ENCODE measurements at places on chromosomes 6 and 20.

DNA sequence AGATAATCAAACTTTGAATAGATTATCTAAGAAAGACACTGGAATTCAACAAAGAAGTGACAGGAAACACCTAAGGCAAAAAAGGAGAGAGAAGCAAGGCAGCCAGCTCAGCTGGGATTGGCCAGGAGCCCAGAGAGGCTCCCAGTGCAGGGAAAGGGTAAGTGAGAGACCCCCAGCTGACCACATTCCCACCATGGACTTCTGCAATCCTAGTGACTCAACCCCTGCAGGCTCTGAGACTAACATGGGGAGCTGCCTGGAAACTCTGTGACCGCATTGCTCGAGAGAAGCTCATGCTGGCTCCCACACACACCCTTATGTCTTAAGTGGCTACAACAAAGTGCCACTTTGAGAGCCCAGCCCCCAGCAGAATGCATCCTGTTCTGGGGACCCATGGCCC lies 215.1 kb downstream of the PACRG start:
- no peak for DNase-seq

GRCh38 chr6:21987501-21987957 lies 309.3 kb downstream of the PRL start:
- DNase-seq = peak; percentile 1

GRCh38 chr20:52923123-52923937 lies 48.8 kb upstream of the TSHZ2 start:
- no peak for DNase-seq

GRCh38 chr6:70413992-70414494 lies 735 bp downstream of the FAM135A start:
- DNase-seq = no peak

DNA sequence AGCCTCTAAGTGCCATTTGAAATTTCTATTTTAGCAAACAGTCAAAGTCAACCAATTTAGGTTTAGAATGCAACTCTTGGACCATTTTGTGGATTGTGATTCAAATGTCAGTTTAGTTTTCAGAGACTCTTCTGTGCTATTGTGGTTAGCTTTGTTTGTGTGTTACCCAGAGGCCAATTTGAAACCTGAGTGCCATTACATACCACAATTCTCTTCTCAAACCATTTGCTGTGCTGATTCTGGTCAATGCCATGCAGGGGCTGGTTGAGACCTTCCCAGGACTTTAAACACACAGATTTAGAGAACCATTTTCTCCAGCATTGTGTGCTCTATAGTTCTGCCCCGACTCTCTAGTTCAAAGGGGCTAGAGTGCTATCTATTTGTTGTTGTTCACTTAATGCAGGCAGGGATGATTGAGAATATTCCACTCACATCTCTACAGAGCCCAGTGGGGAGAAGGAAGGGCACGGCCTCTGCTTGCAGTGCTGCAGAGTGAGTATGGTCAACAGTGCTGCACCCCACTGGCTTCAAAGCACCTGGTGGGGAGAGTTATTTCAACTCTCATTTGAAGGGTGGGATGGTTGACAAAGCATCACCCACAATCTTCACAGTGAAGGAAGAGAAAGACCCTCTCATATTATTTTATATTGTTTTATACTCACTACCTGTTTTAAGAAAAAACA lies 738.2 kb downstream of the COL12A1 start:
- no peak for DNase-seq

- no peak for DNase-seq
These were observed 335.6 kb upstream of the BTBD3 start for GRCh38 chr20:11582060-11582459.

- no peak for DNase-seq
These were observed 8.4 kb upstream of the EPB41L1 start for GRCh38 chr20:36145877-36146707.

- no peak for DNase-seq
These were observed 9.1 kb upstream of the SLC22A16 start for GRCh38 chr6:110485491-110485890.

- DNase-seq = no peak
These were observed 83.2 kb upstream of the TBX18 start for GRCh38 chr6:84847390-84848160.

- no peak for DNase-seq
These were observed 49.8 kb downstream of the HNF4A start for GRCh38 chr20:44405257-44405656.

DNA sequence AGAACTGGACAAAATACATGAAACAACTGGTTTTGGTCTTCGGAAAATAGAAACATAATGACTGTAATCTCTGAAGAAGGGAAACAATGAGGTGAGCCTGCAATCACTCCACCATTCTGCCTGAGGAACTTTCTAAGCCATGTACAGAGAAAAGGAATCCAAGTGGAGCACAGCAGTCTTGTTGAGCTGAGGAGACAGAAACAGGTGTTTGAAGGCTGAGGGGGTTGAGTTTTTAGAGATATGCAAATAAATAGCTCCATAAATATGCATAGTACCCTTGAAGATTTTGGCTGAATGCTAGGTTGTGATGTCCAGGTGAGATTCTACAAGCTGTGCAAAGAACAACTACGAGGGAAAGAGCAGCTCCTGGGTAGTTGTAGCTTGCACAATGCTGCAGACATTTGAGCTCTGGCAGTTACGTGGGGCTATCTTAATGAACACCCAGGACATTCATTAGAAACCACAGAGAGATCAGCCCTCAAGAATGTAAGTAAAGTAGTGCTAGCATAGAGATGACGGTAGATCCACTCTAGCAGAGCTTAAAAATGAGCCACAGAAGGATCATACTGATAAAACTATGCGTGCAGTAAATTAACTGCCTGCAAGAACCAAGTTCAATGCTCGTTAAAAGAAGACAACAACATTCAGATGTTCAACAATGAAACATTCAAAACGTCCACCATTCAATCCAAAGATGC lies 24.3 kb downstream of the TUBB2B start:
- no peak for DNase-seq

GRCh38 chr6:163897669-163898068 lies 483.2 kb downstream of the QKI start:
- no peak for DNase-seq

DNA sequence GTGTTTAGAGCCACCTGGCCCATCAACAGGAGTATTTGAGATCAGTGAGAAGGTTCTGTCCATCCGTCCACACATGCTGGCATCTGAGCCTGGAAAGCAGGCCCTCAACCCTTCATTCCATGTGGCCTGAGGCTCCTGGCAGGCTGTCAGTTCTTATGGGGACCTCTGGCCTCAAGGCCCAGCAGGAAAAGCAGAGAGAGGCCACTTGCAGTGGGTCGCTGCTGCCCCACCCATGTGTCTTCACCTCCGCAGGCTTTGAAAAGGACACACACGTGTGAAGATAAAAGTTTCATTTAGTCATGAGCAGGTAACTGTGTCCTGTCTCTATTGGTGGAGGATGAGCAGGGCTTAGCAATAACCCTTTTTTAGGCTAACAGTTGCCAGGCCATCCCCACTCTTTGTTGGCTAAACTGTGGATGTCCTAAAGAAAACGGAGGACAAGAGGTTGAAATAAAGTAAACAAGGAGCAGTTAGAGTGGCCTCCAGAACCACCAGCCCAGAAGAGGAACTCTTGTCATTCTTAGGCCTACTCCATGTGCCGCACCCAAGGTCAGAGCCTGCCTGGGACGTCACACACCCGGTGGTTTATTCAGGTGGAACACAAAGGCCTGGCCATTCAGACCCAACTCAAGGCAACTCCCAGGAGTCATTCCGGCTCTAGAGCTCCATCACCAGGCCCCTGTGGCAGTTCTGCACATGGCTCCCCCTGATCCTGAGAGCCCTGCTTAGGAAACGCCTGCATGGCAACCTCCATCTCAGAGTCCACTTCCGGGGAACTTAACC lies 143.4 kb upstream of the CST7 start:
- no peak for DNase-seq

DNA sequence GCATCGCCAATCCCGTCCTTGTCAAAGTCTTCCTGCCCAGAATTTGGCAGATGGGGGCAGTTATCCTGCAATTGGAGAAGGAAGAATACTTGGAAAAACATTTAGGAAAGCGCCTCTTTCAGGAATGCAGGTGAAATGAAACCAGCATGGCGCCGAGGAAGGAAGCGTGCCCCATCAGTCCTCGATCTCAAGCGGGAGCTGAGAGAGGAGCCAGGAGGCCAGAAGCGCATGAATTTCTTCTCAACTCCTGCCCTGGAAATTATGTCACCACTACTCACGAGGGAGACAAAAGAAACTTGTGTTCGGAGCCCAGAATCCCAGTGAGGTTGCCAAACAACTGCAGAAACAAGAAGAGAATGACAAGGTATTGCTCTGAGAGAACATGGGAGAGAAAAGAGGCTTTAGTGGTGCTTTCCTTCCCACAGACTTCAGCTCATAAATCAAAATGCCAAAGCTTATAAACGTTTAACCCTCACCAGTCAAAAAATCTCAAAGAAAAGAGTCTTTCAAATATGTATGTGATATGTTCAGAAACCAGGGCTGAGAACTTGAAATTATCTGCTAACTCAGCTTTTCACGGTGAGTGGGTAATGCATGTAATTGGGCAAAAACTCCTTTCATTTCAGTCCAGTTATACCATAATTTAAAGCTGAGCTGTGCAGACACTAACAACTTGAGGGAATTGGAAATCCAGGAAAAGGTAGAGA lies 23.9 kb downstream of the THBS2 start:
- no peak for DNase-seq

GRCh38 chr20:11188843-11189603 lies 515.2 kb upstream of the JAG1 start:
- DNase-seq = no peak

- no peak for DNase-seq
These were observed 61.6 kb downstream of the PREX1 start for GRCh38 chr20:48766205-48766604.

DNA sequence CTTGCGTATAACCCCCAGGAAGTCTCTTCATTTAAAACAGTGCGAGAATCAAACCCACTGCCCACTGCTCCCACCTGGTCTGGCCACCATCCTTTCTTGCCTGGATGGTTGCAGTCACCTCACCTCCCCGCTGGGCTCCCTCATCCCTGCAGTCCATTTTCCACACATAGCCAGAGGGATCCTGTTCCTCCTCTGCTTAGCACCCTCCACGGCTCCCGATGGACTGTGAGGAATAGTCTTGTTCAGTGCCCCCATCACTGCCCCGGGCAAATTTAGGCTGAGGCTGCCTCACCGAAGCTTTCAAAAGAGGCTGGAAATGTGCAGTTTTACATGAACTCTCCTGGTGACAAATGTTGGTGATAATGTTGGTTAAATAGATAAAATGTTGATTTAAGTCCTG lies 17.7 kb downstream of the KCNG1 start:
- DNase-seq = no peak

DNA sequence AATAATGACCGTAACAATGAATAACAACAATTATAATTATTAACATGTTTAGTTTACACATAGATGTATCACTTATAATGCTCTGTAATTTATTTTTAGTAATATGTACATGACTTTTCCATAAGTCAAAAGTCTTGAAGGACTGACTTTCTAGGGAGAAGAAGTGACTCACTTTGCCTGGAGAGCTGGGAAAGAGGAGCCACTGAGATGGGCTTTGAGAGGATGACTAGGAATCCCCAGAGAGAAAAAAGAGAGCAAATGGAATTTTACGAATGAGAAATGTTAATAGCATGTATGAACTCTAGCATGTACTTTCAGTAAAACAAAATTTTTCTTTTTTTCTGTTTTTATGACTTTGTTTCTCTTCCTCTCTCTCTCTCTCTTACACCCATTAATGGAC lies 67.8 kb upstream of the RALY start:
- DNase-seq = no peak

- DNase-seq = no peak
These were observed 87.5 kb downstream of the SYNJ2 start for GRCh38 chr6:158068893-158069799.

DNA sequence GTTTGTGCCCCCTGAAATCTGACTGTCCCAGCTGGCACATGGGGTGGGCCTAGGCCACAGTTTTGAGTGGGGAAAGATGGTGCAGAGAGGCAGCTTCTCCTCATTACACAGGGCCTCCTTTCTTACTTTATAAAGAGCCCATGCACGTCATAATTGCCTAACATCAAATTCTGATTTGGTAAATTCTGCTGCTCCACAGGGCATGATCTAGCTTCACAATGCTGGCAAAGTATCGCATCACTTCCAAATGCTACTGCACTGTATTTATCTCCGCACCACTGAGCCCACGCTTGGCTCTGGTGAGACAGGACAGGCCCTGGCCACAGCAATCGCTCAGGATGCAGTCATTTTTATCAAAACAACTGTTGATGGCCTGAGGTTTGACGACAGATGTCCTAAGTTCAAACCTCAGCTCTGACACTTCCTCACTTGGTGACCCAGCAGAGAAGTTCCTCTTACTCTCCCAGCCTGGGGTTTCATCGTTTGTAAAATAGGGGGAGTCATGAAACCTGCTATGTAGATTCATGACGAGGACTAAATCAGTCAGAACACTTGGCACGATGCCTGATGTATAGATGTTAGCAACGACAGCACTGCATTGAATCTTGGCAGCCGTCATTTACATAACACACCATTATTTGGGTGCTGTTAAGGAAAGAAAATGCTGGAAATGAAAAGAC lies 187.9 kb downstream of the TTLL2 start:
- no peak for DNase-seq

- DNase-seq = no peak
These were observed 118.9 kb downstream of the BACH2 start for GRCh38 chr6:90177544-90178383.

- no peak for DNase-seq
These were observed 9.3 kb downstream of the BMP5 start for GRCh38 chr6:55866128-55866527.

DNA sequence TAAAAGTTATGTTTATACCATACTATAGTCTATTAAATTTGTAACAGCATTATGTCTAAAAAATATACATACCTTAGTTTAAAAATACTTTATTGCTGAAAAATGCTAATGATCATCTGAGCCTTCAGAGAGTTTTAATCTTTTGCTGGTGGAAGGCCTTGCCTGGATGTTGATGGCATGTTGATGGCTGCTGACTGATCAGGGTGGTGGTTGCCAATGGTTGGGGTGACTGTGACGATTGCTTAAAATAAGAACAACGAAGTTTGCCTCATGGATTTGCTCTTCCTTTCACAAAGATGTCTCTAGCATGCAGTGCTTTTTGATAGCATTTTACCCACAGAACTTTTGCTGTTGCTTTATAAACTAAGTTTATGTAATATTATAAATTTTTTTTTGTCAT lies 68.6 kb downstream of the QKI start:
- DNase-seq = no peak

DNA sequence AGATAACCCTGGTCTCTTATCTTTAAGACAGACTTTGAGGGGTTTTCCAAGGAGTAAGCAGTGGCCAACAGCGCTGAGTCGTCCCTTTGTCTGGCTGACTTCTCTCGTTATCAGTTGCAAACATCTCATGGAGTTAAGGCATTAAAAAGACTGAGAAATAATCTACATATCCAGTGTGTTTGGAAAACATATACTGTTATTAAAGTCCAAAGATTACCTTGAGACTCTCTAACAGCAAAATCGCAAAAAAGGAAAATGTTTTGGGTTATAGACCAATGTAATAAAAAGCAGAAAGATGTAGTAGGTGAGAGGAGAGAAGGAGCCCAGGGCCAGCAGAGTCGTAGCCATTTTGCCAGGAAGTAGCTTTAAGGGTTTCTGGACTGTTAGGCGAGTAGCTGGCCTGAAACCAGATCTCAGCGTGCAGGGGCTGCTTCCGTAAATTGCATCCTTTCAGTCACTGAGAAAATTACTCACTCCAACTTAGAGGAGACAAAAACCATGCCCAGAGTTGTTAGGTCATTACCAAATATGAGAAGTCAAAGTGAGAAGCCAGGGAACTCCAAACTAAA lies 24.6 kb downstream of the MYLK4 start:
- DNase-seq = no peak

GRCh38 chr20:50798650-50799049 lies 3.8 kb downstream of the BCAS4 start:
- DNase-seq = no peak

GRCh38 chr6:149471801-149472200 lies 13.0 kb downstream of the ZC3H12D start:
- DNase-seq = no peak

Data from activated T-cell treated with anti-CD3 and anti-CD28 coated beads for 1 hour (primary cell).